ENCODE measurements at places on chromosomes 3 and 15.
A peak's percentile ranks its signal among the peaks of the same experiment; 100 is the strongest.

DNA sequence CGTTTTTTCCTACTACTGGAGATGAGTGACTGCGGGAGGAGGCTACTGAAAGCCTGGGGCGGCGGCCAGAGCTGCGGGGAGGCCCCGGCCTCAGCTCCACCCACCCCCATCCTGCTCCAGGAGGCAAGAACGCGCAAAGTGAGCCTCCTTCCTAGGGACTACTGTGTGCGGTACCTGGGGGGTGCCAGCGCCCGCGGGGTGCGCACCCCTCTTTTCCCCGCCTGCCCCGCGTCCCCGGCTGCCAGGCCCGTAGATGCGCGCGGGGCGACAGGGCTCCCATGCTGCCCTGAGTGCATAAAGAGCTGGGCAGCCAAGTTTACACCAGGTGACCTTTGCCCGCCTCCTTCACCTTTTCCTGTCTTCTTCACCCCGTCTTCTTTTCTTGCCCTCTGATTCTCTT lies 2.5 kb upstream of the USF3 start:
- DNase-seq, result no peak

DNA sequence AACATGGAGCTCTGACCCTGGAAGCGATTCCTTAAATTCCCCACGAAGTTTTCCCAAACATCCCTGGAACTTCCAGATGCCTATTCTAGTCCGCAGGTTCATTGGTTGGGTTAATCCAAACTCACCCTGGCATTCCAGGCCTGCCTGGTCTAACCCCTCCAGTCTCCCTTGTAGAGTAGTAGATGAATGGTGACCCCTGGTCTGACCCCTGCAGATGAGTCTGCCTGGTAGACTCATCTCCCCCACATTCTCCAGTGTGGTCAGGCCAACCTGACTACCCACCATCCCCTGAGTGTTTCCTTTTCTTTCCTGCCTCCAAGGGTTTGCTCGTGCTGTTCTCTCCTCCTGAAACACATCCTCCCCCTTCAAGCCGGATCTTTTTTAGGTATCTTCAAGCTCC lies 10.8 kb upstream of the HRH1 start:
- no peak for DNase-seq

GRCh38 chr3:129442486-129442885 lies 2.5 kb downstream of the IFT122 start:
- DNase-seq, result no peak

DNA sequence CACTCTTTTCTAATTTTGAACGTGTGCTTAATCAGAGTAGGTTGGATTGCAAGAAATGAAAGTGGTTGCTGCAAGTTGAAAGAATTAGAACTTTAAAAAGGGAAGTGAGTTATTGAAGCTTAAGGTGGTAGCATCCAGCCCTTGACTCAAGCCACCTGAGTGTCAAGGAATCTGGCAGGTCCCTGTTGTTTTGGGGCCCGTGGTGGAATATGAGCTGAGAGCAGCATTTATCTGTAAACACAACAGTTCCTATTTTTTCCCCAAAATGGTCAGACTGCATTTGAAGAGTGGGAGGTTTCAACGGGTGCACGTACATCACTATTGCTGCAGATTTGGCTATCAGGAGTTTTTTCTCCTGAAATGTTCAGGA lies 1.7 kb downstream of the ITPR1 start:
- DNase-seq, result no peak

DNA sequence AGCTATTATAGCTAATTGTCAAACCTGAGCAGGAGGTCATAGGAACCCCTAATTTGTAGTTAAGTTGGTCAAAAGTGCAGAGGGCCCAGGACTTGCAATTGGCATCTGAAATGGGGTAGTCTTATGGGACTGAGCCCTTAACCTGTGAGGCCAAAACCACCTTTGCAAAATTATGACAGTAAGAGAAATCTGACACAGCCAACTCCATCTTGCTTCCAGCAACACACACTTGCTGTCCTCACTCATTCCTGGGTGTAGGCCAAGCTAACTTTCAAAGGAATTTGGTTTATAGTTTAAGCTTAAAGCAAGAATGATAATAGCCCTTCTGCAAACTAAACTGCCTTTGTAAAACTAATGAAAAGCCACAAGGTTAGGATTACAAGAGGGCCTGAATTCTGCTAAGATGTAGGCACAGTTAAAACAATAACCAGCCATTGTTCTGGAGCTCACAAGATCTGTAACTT lies 57.6 kb upstream of the FRMD4B start:
- DNase-seq, result no peak

GRCh38 chr3:151319628-151320027 lies 3.0 kb upstream of the GPR87 start:
- DNase-seq, result no peak

GRCh38 chr3:194447161-194447560 lies 39.6 kb downstream of the ATP13A3 start:
- no peak for DNase-seq

DNA sequence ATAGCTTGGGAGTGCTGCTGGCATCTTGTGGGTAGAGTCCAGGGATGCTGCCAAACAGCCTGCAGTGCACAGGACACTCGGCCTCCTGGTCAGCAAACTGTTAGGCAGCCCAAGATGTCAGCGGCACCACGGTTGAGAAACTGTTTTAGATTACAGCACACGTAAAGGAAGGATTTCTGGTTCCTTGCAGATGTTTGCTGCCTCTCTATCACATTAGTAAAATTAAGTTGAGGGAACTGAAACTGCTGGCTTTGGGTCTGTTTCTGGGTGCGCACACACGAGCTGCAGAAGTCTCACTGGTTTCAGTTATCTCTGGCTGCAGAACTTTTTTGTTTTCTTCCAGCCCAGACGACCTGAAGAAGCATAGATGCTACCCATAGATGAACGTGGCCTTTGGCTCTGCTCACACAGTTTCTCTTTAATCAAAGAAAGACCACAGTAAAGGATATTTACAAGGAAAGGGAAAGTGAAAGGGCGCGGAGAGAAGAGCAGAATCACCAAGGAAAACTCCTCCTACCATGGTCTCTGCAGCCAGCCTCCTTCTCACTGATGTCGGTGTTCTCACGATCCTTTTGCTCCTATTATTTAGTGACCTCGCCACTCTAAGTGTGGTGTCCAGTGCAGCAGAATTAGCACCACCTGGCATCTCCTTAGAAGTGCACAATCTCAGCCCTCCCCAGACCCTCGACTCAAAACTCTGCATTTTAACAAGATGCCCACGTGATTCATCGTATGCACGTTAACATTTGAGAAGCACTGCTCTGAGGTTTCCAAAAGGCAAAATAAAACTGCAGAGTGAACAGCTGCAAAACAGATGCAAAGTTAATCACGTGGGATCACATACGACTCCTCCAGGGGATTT lies 50.6 kb upstream of the AKAP13 start:
- DNase-seq, result peak; percentile 57

DNA sequence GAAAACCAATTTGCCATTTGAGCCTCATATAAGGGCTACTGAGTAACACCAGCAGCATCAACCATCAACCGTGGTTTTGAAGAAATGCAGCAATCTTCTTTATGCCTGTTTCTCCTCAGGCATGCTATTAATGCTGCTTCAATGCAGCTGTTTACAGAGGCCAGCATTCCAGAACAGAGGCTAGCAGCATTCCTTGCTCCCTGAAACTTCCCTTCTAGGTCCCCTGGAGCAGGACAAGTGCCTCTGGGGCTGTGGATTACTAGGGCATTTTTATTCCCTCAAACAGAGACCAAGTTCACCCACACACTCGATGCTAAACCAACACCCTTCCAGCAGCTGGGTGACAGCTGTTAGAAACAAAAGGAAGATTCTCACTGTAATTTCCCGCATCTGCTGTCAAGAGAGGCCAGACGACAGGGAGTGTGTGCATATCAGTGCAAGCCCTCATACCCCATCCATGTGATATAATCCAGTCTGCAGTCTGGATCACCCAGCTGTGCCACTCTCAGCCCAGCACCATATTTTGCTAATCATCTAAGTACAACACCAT lies 57.5 kb downstream of the HOMER2 start:
- DNase-seq, result no peak
